ENCODE measurements at places on chromosomes 5 and 9.

DNA sequence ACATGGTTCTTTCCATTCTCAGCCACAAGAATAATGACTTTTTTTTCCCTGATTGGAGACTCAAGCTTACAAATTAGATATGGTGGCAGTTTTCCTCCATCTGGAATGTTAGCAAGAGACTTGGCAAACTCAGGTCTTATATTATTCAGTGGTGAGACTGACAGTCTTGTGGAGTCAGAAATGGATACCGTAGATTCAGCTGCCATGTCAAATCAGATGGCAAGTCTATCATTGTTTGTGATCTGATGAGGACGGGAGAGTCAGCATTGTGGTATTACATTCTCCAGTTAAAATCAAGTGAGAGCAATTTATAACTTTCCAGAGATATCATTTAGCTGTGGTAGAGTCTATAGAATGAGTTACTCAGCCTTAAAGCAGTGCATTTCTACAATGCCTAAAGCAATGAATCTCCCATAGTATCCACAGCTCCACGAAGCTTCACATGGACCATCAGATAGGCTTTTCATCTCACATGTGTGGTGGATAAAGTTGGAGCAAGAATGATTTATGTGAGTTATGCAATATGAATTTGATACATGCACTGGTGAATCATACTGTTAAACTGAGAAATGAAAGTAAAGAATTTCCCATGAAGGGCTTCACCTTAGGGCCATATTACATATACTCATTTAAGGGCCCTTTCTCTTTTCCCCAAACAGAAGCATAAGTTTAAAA is 430.6 kb downstream of the ZNF608 start:
- no peak for DNase-seq

DNA sequence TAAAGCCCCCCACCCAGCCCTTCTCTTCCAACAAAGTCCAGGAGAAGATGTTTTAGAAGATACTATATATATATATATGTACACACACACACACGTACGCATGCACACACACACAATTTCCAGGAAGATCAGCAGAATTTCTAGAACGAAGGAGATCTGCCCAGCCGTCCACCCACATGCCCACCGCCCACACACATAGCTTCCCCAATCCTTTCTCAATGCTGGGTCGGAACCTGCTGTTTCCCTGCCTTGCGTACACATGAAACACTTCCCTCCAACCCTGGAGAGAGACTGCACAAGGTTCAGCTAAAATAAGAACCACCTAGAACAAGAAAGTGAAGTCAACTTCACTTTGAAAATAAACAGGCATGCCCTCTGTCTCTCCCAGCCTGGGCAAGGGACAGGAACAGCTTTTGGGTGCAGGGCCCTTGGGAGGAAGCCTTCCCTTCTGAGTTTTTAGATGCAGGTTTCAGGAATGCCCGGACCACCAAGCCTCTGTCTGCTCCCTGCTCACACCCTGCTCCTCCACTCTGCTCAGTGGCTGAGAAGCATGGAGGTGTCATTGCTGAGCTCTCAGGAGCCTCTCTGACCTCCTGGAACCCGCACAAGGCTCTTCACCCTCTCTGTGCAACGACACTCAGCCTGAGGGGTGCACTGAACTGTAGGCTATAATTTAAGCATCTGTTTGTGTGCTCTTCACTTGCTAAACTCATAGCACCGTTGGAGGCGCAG is 149.4 kb downstream of the C5orf15 start:
- no peak for DNase-seq

GRCh38 chr5:164052536-164053093 is 547.2 kb downstream of the MAT2B start:
- no peak for DNase-seq

- DNase-seq: no peak
Observed at GRCh38 chr5:148558892-148559291, 95.4 kb downstream of the HTR4 start.

DNA sequence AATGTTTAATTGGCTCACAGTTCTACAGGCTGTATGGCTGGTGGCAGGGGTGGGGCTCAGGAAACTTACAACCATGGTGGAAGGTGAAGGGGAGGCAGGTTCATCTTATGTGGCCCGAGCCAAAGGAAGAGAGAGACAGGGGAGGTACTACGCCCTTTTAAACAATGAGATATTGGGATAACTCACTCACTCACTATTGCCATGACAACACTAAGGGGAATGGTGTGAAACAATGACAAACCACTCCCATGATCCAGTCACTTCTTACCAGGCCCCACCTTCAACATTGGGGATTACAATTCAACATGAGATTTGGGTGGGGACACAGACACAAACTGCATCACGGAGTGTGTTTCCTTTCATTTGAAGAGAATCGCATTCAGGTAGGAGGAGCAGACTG is 220.9 kb downstream of the GADD45G start:
- DNase-seq: no peak

DNA sequence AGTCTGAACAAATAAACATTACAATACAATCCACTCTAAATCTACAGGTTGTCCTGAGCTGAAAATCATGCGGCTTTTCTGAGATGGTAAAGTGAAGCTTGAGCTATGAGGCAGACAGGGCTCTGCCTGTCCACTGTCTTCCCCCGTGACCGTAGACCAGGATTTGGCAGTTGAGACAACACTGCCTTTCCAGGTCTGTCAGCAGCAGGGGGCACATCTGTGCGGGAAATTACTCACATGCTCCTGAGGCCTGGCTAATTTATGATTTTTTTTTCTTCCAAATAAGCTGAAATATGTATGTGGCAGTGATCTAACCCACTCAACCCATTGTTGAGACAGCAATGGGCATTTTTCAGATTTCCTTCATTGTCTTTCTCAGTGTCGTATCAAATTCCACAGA is 307.9 kb downstream of the FBXL7 start:
- DNase-seq: no peak

DNA sequence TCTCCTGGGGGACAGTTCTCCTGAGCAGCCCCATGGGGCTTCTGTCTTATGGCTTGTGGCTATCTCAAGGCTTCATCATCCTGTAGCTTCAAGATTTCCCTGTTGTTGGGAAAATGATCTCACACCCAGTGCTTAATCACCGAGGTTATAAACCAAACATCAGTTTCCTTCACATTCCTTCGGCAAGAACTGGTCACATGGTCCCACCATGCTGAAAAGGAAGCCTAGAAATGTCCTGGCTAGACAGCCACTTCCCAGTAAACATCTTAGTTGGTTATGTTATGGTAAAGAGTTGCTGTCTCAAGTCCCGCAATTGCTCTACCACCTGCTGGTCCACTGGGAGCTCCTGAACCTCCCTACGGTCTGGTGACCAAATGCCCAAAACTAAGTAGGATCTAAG is 66.0 kb downstream of the RAB3C start:
- DNase-seq: no peak

DNA sequence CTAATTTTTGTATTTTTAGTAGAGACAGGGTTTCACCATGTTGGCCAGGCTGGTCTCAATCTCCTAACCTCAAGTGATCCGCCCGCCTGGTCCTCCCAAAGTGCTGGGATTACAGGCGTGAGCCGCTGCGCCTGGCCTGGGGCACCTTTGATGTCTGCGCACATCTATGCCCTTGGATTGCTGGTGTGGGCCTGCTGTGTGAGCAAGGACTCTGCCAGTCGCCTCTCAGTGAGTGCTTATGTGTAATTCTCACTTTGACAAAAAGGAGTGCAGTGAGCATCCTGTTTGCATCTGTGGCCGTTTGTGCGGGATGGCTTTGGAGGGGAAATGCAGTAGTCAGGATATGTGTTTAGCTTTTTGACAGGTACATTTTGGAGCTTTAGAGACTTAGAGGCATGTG is 9.4 kb downstream of the WDR5 start:
- DNase-seq: no peak
